ENCODE measurements at places on chromosomes 12 and 14.

GRCh38 chr14:67532998-67533753 lies at the start of gene PLEKHH1:
Gene PLEKHH1, plus strand, starts transcription at chr14:67533290. Its CDS starts 8,578 bp downstream, at chr14:67541868.
- peak; percentile 34 for DNase-seq

GRCh38 chr12:8622646-8623045 lies 10.0 kb upstream of the AICDA start:
- no peak for DNase-seq

DNA sequence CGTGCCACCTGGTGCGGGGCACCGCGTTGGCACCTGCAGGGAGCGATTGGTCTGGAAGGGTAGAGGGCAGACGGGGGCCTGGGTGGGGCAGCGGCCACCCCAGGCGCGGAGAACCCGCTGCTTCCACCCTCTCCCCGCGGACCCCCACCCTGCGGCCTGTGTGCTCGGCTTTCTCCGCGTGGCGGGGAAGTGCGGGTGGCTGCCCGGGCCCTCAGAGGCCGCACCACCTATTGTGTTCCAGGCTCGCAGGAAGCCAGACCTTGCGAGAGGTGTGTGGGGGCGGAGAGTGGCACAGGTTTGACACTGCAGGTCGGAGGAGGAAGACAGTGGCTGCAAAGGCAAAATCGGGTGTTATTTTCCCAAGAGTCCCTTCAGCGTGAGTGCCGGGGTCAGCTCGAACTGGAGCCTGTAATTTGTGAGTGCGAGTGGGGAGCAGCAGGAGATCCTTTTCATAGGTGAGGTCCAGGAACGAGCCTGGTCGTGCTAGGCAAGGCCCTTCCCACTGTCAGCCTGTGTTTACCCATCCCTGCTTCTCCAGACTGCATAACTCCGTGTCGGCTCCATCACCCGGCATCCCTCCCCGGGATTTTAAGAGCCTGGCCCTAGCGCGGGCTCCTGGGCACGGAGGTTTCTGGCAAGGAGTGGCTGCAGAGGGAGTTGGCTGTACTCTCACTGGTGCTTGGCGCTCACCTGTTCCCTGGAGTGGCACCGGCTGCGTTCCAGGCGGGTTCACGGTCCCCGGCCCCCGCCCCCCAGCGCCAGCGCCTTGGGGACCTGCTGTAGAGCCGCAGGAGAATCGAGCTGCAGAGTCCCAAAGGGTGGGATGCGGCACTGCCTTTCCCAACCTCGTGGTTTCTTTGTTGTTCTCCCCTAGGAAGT lies 935 bp downstream of the TBC1D30 start:
- DNase-seq: no peak

DNA sequence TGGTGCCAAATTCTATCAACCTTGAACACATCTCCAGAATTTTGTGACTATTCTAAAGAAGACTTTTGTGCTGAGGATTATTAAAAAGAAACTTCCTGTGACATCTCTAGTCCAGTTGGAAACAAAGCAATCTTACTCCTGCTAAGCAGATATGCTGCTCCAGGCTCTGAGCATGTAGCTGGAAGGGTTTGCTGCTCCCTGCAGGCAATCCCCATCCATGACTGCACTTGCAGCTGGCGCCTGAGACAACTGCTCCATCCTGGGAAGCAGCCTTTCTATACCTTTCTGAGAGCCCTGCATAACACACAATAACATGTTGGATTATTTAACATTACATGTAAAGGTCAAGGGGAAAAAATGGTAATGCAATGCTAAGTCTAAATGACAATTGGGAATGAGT lies 105.1 kb downstream of the NDUFA12 start:
- DNase-seq: no peak
